ENCODE measurements at places on chromosomes 11 and 22.

GRCh38 chr11:123183391-123184099 is 11.5 kb downstream of the CLMP start:
- no peaks in the 10 kb centered on the region for H3K27me3 ChIP-seq
- H3K27ac ChIP-seq: no peak overlapping the region
- H3K36me3 ChIP-seq: no peaks in the 10 kb centered on the region

DNA sequence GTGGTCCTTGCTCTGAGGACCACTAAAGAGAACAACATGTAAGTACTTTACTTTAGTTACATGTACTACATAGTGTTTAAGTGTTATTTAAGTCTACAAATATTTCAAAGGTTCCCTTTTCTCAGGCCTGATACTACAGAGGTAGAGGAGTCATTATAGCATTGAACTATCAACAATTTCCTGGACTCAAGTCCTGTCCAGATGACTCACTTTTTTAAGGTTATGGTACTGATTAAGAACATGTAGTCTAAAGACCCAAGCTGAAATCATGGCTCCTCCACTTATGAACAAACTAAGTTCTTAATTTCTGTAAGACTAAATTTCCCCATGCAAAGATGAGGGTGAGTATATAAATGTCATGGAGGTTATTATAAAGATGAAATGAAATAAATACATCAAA is 74.7 kb downstream of the NARS2 start:
- H3K4me1 ChIP-seq: no peaks in the 10 kb centered on the region
- no peaks in the 10 kb centered on the region for H3K27me3 ChIP-seq
- no peak overlapping the region for H3K27ac ChIP-seq
- no peaks in the 10 kb centered on the region for H3K36me3 ChIP-seq
- DNase-seq: no peak
- H3K4me3 ChIP-seq: no peak overlapping the region

DNA sequence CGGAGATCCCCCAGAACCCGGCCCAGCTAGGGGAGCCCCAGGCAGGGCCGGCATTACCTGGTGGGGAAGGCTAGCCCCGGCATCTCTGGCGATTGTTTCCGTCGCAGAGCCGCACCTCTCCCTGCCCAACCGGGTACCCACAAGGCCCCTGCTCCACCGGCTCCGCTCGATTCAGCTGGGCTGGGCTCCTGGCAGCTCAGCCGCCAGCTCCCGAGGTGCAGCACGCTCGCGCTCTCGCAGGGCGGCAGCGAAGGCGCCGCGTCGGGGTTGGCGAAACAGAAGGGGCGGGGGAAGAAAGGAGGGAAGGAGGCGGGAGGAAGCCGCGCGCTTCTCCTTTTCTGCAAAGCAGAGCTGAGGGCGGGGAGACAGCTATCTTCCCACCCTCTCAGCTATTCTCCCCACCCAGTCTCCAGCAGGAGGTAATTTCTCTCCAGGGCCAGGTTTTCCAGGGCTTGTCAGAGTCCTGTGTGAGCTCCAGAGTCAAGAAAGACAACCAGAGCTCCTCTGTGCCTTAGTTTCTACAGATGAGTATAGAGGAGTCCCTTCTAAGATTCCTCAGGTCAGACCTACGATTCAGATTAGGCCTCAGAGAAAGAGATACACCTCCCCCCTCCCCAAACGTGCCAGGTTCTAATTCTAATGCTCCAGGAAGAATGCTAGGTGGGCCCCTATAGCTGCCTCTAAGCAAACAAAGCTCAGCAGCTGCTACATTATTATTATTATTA is 62.0 kb downstream of the PAK1 start:
- peak; percentile 75 for DNase-seq
- H3K4me3 ChIP-seq: peak overlapping the region; percentile 89
- H3K4me1 ChIP-seq: peaks cover 19% of the 10 kb centered on the region
- no peaks in the 10 kb centered on the region for H3K27me3 ChIP-seq

- peaks cover 20% of the 10 kb centered on the region for H3K4me1 ChIP-seq
- no peak overlapping the region for H3K4me3 ChIP-seq
- H3K36me3 ChIP-seq: peaks cover 6% of the 10 kb centered on the region
- no peaks in the 10 kb centered on the region for H3K27me3 ChIP-seq
- H3K27ac ChIP-seq: no peak overlapping the region
Observed at GRCh38 chr11:75563978-75564552, 2.0 kb downstream of the SERPINH1 start.

- no peak for DNase-seq
- no peak overlapping the region for H3K27ac ChIP-seq
- no peaks in the 10 kb centered on the region for H3K4me1 ChIP-seq
- no peaks in the 10 kb centered on the region for H3K36me3 ChIP-seq
- H3K4me3 ChIP-seq: no peak overlapping the region
Observed at GRCh38 chr11:31529701-31530100, 20.1 kb downstream of the ELP4 start.

DNA sequence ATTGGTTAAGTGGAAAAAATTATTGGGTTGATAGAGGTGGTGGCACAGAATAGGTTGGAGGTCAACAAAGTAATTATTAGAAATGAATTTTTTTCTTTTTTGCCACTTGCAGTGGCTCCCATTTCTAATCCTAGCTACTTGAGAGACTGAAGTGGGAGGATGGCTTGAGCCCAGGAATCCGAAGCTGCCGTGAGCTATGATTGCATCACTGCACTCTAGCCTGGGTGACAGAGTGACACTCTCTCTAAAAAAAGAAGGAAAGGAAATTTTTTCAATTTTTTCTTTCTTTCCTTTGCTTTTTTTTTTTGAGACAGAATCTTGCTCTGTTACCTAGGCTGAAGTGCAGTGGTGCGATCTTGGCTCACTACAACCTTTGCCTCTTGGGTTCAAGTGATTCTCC is 2.2 kb upstream of the BCO2 start:
- no peaks in the 10 kb centered on the region for H3K27me3 ChIP-seq
- H3K36me3 ChIP-seq: no peaks in the 10 kb centered on the region
- no peak overlapping the region for H3K4me3 ChIP-seq
- peaks cover 9% of the 10 kb centered on the region for H3K4me1 ChIP-seq

GRCh38 chr22:44988671-44989070 is 21.1 kb downstream of the PHF21B start:
- H3K4me1 ChIP-seq: no peaks in the 10 kb centered on the region
- H3K27me3 ChIP-seq: no peaks in the 10 kb centered on the region
- H3K4me3 ChIP-seq: no peak overlapping the region
- no peak overlapping the region for H3K27ac ChIP-seq
- DNase-seq: no peak
- H3K36me3 ChIP-seq: no peaks in the 10 kb centered on the region

DNA sequence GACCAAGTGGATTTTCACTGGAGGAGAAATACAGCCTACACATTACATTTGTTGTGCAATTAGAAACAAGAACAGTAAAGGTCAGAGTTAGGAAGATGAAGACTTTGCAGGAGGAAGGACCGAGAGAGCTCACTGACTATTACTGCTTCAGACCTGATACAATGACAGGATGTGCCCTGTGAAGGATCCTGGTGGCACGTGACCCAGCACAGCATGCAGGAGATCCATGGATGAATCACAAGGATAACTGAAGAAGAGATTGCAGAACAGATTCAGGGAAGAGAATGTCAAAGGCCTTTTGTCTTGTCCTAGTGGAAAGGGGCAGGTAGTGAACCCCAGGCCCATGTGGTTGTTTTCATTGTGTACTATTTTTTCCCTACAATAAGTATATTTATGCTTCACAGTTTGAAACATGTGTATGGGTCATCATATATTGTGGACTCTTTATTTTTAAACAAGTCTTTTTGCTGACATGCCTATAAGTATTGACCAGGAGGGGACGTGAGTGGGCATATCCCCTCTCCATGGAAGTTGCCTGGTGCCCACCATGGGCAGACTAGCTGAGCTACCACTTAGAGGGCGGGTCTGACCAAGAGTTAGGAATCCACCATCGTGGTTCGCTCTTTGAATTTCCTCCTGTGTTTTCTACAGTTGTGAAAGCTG is 44.3 kb downstream of the RASSF10 start:
- no peak overlapping the region for H3K27ac ChIP-seq
- peaks cover 14% of the 10 kb centered on the region for H3K4me1 ChIP-seq
- H3K27me3 ChIP-seq: no peaks in the 10 kb centered on the region
- no peak overlapping the region for H3K4me3 ChIP-seq

DNA sequence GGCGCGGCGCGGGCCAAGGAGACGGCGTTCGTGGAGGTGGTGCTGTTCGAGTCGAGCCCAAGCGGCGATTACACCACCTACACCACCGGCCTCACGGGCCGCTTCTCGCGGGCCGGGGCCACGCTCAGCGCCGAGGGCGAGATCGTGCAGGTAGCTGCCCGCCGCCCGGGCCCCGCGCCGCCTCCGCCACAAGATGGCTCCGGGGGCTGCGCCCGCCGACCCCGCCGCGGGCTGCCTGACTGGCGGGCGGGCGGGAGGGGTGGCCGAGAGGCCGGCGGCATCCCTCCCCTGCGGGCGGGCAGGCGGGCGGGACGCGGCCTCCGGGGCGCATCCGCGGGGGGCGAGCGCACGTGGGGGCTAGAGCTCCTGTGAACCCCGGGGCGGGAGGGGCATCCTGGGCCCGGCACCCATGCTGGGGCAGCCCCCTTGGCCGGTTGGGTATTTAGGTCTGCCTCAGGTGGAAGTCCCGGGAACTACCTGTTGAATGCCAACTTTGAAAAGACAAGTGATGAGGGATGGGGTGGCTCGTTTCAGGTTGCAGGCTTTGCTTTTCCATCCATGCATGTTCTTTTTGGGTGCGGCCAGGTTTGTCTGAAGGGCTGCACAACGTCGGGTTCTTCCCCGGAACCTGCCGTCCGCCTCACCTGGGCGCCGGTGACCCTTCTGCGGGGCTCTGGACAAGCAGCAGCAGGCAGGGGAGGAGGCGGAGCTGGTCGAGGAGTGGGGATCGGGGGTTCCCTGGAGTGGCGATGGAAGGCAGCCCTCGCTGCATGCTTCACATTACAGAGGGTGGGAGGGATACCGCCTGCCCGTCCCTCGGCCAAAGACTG is 760 bp downstream of the ZNRF3 start:
- peaks cover 15% of the 10 kb centered on the region for H3K4me1 ChIP-seq
- no peak overlapping the region for H3K4me3 ChIP-seq
- H3K27ac ChIP-seq: no peak overlapping the region
- no peaks in the 10 kb centered on the region for H3K27me3 ChIP-seq

- DNase-seq: no peak
- H3K27ac ChIP-seq: no peak overlapping the region
- no peaks in the 10 kb centered on the region for H3K36me3 ChIP-seq
- peaks cover 85% of the 10 kb centered on the region for H3K4me1 ChIP-seq
- H3K4me3 ChIP-seq: no peak overlapping the region
- H3K27me3 ChIP-seq: no peaks in the 10 kb centered on the region
Observed at GRCh38 chr11:114162719-114163123, 103.2 kb downstream of the ZBTB16 start.

DNA sequence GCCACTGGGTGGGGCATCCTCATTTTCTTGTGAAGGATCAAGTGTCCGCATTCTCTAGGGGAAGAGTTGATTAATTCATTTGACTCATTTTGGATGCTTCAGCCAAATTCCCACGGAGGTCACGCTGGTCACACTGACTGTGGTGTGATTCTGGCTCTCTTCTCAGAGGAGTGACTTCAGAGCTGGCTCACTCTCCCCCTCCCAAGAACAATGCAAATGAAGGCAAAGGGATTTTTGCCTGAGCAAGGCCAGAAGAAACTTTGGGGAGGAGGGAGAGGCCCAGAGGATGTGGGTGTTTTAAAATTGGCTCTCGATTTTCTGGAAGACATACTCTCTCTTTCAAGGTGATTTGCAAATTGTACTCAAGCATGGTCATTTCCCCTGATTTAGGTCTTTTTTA is 51.1 kb upstream of the LMO2 start:
- H3K36me3 ChIP-seq: no peaks in the 10 kb centered on the region
- no peak overlapping the region for H3K27ac ChIP-seq
- DNase-seq: no peak
- no peaks in the 10 kb centered on the region for H3K4me1 ChIP-seq
- H3K27me3 ChIP-seq: no peaks in the 10 kb centered on the region
- no peak overlapping the region for H3K4me3 ChIP-seq

DNA sequence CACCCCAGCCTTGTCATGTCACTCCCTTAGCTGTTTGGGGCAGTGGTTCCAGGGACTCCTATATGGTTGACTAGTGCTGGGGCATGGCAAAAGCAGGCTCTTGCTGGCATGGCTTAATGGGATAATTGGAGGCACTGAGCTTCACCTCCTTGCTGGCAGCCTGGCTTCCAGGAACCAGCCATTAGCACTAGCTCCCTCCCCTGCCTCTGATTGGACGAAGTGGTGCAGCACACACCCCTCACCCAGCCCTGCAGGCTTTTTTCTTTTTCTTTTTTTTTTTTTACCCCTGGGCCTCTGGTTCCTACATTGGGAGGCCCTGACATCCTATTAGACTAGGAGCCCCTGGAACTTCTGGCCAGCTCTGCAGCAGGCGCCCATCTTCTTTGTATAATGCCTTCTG is 18.6 kb downstream of the PHLDB1 start:
- no peak for DNase-seq
- H3K4me1 ChIP-seq: peaks cover 7% of the 10 kb centered on the region
- H3K4me3 ChIP-seq: no peak overlapping the region
- H3K36me3 ChIP-seq: no peaks in the 10 kb centered on the region

DNA sequence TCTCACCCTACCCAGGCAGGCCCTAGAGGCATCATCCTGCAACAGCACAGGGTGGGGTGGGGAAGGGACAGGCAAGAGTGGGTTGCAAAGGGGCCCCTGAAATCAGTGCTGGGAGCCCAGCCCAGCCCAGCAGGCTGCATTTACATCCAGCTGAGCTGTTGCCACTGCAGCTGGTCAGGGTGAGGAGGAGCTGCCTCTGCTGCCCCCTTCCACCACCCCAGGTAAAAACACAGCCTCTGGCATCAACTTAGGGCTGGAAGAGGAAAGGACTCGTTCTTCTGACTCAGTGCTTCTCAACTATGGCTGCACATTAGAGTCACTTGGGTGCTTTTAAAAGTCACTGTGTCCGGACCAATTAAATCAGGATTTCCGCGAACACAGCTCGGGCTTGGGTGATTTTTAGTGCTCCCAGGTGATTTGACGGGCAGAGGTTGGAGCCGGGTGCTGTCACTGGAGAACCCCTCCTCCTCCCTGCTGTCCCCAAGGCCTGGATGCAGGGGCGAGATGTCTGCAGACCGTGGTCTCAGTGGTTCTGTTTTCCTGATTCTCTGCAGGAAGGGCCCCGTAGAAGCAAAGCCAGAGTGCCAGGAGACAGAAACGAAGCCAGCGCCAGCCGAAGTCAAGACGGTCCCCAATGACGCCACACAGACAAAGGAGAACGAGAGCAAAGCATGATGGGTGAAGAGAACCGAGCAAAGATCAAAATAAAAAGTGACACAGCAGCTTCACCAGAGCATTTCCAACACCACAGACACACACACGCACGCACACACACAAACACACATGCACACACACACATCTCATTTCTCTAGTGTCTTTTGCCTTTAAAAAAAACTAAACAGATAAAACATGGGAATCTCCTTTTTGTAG is 39.4 kb upstream of the TTC12 start:
- no peak overlapping the region for H3K27ac ChIP-seq
- no peak for DNase-seq
- H3K27me3 ChIP-seq: no peaks in the 10 kb centered on the region
- no peak overlapping the region for H3K4me3 ChIP-seq
- H3K36me3 ChIP-seq: no peaks in the 10 kb centered on the region

- no peak overlapping the region for H3K4me3 ChIP-seq
- no peaks in the 10 kb centered on the region for H3K36me3 ChIP-seq
- peaks cover 4% of the 10 kb centered on the region for H3K4me1 ChIP-seq
- H3K27me3 ChIP-seq: no peaks in the 10 kb centered on the region
Observed at GRCh38 chr22:44546686-44547310, 48.8 kb upstream of the RTL6 start.

Measured in CD4-positive, alpha-beta memory T cell (primary cell).